ENCODE measurements at places on chromosomes 1 and 21. TPM values are rescaled to one million over a fixed set of nuclear protein-coding genes. Genes with fewer than 3 reads are reported as not detected.

GRCh38 chr1:218957971-218958370 lies 215.7 kb upstream of the LYPLAL1 start:
- H3K27ac ChIP-seq = no peak overlapping the region
- no peak for DNase-seq
- H3K27me3 ChIP-seq = no peaks in the 10 kb centered on the region
- H3K4me1 ChIP-seq = no peaks in the 10 kb centered on the region
- H3K4me3 ChIP-seq = no peak overlapping the region
- no peaks in the 10 kb centered on the region for H3K36me3 ChIP-seq

GRCh38 chr1:177082855-177083693 lies 81.4 kb downstream of the ASTN1 start:
- no peak overlapping the region for H3K27ac ChIP-seq
- H3K4me3 ChIP-seq = no peak overlapping the region
- no peaks in the 10 kb centered on the region for H3K4me1 ChIP-seq

- H3K27me3 ChIP-seq = peaks cover 88% of the 10 kb centered on the region
- H3K36me3 ChIP-seq = no peaks in the 10 kb centered on the region
- H3K4me1 ChIP-seq = peaks cover 13% of the 10 kb centered on the region
- no peak for DNase-seq
- no peak overlapping the region for H3K27ac ChIP-seq
- H3K4me3 ChIP-seq = no peak overlapping the region
Observed at GRCh38 chr1:50416150-50416527, 7.1 kb downstream of the DMRTA2 start.

DNA sequence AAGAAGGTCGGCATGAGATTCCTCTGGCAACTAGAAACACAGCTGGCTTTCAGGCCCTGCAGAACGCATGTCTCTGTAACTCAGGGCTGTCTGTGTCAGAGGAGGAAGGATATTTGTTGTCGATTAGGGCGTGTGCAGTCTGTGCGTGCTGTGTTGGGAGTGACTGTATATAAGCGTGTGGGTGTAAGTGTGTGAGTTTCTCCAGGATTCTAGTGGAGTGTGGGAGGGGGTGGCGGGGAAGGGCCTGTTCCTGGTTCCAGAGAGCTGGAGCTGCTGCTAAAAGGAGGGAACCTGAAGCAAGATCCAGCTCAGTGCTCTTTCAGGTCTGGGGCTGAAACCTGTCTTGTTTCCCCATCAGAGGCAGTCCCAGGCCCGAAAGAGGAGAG lies 74.3 kb downstream of the SLC16A1 start:
- H3K4me1 ChIP-seq = no peaks in the 10 kb centered on the region
- no peak overlapping the region for H3K4me3 ChIP-seq
- no peaks in the 10 kb centered on the region for H3K36me3 ChIP-seq
- no peak overlapping the region for H3K27ac ChIP-seq
- H3K27me3 ChIP-seq = no peaks in the 10 kb centered on the region

GRCh38 chr1:116255486-116256285 lies 117.4 kb upstream of the ATP1A1 start:
- H3K27ac ChIP-seq = no peak overlapping the region
- no peaks in the 10 kb centered on the region for H3K27me3 ChIP-seq
- no peak overlapping the region for H3K4me3 ChIP-seq
- H3K36me3 ChIP-seq = no peaks in the 10 kb centered on the region
- H3K4me1 ChIP-seq = no peaks in the 10 kb centered on the region

DNA sequence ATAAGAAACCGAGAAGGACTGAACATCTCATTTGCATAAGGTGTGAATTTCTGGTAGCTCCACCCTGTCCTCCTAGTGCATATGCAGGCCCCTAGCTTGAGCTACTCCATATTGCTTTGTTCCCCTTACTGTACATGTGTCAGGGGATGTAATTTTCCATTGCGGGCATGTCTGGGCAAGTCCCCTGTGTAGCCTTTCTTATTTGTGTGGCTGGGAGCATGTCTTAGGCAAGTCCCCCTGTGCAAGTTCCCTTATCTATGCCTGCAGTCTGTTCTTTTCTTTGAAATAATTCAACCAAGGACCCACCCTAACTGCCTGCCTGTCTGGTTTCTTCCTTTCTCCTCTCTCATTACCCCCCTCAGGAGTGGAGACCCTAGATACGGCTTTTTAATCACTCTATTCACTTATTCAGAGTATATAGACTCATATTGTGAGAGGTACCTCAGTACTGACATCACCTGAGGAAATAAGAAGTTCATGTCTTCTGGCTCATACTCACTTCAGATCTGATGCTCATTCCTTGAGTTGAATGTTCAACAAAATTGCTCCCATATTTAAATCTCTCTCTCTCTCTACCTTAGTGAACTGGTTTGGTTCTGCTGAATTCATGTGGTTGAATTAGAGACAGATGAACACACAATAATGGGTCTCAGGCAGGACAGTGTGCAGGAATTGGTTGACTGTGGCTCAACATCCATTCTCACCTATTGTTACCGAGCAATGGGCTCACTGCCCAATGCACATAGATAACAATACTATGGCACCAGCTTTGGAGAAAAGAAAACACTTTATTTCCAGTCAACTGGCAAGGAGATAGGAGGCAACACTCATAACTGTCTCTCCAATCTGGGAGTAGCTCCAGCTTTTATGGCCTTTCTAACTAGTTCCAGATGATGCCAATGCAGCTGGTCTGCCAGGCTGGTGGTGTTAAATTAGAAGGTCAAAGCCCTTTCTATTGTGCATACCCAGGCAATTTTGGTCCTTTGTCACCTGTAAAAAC lies 27.9 kb upstream of the NPL start:
- DNase-seq = no peak
- H3K27me3 ChIP-seq = no peaks in the 10 kb centered on the region
- no peaks in the 10 kb centered on the region for H3K4me1 ChIP-seq
- no peaks in the 10 kb centered on the region for H3K36me3 ChIP-seq
- no peak overlapping the region for H3K27ac ChIP-seq
- no peak overlapping the region for H3K4me3 ChIP-seq

GRCh38 chr1:208728815-208729214 lies 484.6 kb upstream of the PLXNA2 start:
- H3K4me1 ChIP-seq = no peaks in the 10 kb centered on the region
- H3K27me3 ChIP-seq = no peaks in the 10 kb centered on the region
- no peaks in the 10 kb centered on the region for H3K36me3 ChIP-seq
- H3K27ac ChIP-seq = no peak overlapping the region

DNA sequence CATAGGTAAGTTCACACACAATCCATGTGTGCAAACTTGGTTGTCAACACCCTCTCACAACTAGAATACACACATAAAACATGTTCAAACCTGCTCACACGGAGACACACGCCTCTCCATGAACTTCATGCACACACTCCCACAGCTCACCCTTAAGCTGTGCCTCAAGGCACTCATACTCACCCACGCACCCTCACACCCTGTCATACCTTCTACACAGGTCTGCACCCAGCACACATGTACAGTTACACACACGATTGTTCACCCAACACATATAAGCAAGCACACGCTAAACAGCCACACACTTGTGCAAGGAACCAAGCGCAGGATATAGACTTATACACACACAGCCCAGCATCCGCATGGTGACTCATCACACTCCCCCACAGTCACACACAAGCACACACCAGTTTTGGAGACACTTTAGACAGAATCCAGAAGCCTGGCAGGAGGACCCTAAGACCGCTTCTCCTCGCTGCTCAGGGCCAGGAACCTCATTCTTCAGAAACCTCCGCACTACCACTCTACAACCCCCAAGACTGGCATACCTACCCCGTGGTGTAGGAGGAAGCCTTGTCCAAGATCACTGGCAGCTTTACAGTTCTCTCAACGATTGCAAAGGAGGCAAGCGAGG lies 58.7 kb upstream of the ZC3H12A start:
- DNase-seq = no peak
- H3K27ac ChIP-seq = no peak overlapping the region
- no peak overlapping the region for H3K4me3 ChIP-seq
- no peaks in the 10 kb centered on the region for H3K36me3 ChIP-seq
- H3K27me3 ChIP-seq = no peaks in the 10 kb centered on the region

- no peaks in the 10 kb centered on the region for H3K27me3 ChIP-seq
- no peaks in the 10 kb centered on the region for H3K36me3 ChIP-seq
- peak overlapping the region; percentile 67 for H3K4me3 ChIP-seq
Observed at GRCh38 chr1:165375623-165376022, 19.1 kb upstream of the LMX1A start.

- no peak overlapping the region for H3K4me3 ChIP-seq
- peaks cover 46% of the 10 kb centered on the region for H3K4me1 ChIP-seq
- no peak for DNase-seq
Observed at GRCh38 chr1:160113407-160113806, 2.2 kb upstream of the ATP1A2 start.

DNA sequence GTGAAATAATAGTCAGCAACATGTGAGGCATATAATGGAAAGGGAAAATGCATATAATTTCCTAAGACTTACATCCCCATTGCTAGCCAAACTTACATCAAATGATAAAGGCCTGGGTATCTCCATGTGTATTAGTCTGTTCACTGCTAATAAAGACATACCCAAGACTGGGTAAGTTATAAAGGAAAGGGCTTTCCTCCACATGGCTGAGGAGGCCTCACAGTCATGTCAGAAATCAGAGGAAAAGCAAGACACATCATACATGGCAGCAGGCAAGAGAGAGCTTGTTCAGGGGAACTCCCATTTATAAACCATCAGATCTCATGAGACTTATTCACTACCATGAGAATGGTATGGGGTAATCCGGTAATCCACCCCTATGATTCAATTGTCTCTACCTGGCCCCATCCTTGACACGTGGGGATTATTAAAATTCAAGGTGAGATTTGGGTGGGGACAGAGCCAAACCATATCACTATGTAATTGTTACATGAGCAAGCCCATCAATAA lies 161.5 kb upstream of the SAMSN1 start:
- H3K4me1 ChIP-seq = no peaks in the 10 kb centered on the region
- no peak overlapping the region for H3K27ac ChIP-seq
- H3K27me3 ChIP-seq = no peaks in the 10 kb centered on the region
- H3K4me3 ChIP-seq = no peak overlapping the region
- no peak for DNase-seq

GRCh38 chr1:221543529-221544120 lies 198.3 kb downstream of the DUSP10 start:
- DNase-seq = no peak
- H3K4me1 ChIP-seq = no peaks in the 10 kb centered on the region
- H3K27ac ChIP-seq = no peak overlapping the region
- H3K27me3 ChIP-seq = no peaks in the 10 kb centered on the region

DNA sequence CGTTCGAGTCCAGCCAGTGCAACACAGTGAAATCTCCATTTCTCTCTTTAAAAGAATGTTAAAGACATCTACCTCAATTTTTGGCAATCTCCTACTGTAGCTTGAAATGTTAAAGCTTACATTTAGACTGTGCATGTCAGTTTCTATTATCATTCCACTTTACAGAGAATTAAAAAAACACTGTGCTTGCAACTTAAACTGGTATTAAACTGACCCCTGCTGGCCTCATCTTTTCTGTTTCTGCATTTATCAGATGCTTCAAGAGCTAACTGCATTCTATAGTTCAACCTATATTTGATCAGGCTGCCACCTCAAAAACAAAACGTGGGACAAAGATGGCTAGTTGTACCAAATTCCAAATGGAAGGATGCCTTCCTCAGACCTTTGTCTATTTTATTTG lies 226.5 kb downstream of the SMYD3 start:
- no peak overlapping the region for H3K4me3 ChIP-seq
- H3K36me3 ChIP-seq = no peaks in the 10 kb centered on the region
- H3K4me1 ChIP-seq = no peaks in the 10 kb centered on the region
- H3K27ac ChIP-seq = no peak overlapping the region
- no peak for DNase-seq

GRCh38 chr1:44013949-44014348 lies 17.3 kb downstream of the SLC6A9 start:
- no peak overlapping the region for H3K27ac ChIP-seq
- no peak overlapping the region for H3K4me3 ChIP-seq
- H3K4me1 ChIP-seq = no peaks in the 10 kb centered on the region
- H3K36me3 ChIP-seq = no peaks in the 10 kb centered on the region

Gene LRRC42
- 11.4 TPM for total RNA-seq

Gene C1QC
- 12.9 TPM for total RNA-seq

Gene ST6GALNAC5
- not detected for total RNA-seq

Gene MAEL
- not detected for total RNA-seq

Gene IFNAR1
- 24.3 TPM for total RNA-seq

Gene CYYR1
- total RNA-seq = 11.7 TPM

Gene RNU1-2
- not detected for total RNA-seq

Gene SPATA1
- total RNA-seq = not detected

Gene GJC2
- total RNA-seq = 0.64 TPM

Gene AGT
- total RNA-seq = 36.7 TPM

Gene TRIM62
- 3.3 TPM for total RNA-seq

Gene PRMT6
- 2.0 TPM for total RNA-seq

Gene USP1
- 23.4 TPM for total RNA-seq

All from gastrocnemius medialis (tissue), 4 donors.